Activated CD4-positive, CD25-positive, alpha-beta regulatory T cell treated with anti-CD3 and anti-CD28 coated beads, Interleukin-2, amount 50 U/mL, for 16 hours (primary cell): ENCODE measurements at places on chromosomes 13 and 19.

GRCh38 chr19:35901854-35902661, at the start of gene HCST:
Gene HCST (plus strand): TSS chr19:35902529. CDS start chr19:35902594, 65 bp downstream.
- DNase-seq, result no peak

DNA sequence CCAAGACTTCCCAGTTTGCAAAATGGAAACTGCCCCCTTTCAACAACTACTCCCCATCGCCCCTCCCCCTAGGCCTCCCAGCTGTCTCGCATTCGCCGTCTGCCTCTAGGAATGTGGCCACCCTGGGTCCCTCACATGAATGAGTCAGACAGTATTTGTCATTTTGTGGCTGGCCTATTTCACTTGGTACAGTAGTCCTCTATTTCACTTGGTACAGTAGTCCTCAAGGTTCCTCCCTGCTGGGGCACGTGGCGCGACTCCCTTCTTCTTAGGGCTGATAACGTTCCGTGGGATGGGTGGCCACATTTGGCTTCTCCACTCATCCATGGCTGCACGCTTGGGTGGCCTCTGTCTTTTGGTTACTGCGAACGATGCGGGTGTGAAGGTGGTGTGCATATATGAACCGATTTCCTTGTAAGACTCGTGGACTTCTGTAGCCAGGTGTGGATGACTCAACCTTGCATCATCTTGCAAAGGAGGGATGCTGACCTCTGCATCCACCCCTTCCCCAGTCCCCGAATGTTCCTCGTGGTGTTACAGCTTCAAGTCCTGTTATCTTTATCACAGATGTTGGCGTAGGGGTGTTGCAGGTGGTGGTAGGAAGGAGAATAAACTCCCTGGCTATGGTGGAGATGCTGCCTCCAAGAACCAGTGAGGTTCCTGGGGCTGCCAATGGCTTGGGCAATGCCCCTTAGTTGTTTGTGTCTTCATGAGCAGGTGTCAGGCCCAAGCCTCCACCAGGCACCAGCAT, 112.1 kb upstream of the SOX1 start:
- DNase-seq, result no peak

- DNase-seq, result no peak
Observed at GRCh38 chr19:31119951-31120690, 229.1 kb downstream of the TSHZ3 start.

DNA sequence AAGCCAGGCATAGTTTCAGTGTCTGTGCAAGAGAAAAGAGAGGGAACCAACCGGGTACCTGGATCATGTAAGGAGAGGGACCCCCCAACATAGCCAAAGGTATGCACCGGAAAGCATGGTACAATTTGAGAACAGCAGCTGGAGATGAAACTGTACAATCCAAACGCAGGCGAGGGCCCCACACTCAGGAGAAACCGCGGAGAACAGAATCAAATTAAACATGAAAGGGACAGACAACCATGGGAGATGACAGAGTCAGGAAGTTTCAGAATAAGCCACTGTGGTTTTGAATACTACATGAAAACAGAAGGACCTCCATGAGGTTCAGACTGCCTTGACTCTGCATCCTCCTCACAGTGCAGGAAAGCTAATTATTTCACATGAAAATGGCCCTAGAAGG, 62.9 kb upstream of the SPATA13 start:
- no peak for DNase-seq

DNA sequence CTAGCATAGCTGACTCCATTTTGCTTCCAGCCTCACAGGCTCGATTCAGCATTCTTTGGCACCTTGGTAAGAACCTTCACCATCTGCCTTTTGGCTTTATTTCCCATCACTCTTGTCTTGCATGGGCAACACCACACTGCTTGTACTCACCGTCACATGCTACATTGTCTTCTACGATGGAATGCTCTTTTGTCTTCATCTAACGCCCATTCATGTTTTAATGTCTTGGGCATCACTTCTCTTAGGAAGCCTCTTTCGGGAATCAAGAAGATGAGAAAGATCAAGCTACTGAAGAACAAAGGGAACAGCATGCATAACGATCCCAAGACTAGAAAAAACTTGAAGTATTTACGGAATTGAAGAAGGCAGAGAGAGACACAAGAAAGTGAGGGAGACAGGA, 5.7 kb upstream of the RPL21 start:
- DNase-seq, result no peak

GRCh38 chr13:113916330-113916815, 52.5 kb upstream of the GAS6 start:
- no peak for DNase-seq

DNA sequence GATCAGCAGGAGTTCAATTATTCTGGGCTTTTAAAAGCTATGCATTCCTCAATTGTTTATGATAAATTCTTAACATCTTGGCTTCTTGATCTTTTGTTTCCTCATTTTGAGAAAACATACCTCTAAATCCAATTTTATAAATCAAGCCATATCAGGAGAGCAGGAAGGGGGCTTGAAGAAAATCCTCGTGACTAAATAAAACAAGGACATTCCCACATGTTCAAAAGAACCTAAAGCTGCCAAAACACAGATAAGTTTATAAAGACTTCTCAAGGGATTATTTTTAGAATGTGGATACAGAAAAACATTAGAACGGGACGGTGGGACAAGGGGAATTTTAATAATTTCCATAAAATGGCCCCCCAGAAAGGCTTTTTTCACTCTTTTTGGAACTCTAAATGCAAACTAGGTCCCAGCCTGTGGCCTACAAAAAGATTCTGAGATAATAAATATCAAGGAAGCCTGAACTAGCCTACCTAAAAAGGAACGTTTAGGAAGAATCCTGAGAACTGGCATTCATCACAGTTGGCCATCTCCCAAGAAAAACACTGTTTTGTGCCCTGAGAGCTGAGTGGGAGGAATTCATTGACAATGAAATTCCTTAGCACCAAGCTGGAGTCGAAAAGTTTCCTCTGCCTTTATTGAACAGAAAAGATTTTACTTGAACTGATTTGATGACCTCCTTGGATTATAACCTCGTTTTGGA, 30.1 kb downstream of the ZAR1L start:
- DNase-seq, result no peak

DNA sequence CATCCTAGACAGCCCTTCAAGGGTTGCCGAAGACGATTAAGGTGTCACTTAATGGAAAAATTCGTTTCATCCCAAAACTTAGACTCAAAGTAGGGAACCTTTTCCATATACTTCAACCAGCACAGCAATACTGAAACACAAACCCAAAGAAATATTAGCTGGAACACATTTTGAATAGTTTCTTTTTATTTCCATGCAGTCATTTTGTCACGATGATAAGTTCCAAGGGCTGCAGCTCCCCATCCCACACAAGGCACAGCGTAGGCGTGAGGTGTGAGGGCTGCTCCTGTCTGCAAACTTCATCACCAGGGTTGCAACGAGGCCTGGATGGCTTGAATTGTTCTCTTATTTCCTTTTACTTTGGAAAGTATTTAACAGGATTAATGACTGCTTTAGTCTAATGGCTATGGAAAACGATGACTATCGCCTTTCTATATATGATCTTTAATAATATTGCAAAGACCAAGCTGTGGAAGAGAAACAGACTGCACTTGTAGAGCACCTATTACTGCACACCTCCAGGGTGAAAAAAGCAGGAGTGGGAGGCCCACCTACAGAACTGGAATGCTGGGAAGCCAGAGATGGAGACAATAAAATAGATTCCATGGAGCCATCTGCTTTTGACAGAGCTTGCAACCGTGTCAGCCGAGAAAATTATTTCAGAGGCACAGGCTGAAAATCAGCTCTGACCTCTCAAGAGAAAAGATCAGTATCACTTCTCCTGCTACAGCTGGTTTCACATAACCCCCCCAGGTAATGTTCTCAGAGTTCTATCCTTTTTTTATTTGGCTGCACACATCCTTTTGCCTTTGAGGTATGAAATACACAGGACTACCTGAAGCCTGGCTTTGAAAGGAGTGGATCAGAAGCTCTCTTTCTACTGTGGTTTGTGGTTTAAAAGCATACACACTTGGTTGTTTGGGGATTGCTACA, 274.5 kb upstream of the NBEA start:
- DNase-seq, result no peak

- DNase-seq, result no peak
Observed at GRCh38 chr19:39335168-39335548, 685 bp downstream of the GMFG start.

GRCh38 chr19:3642987-3643673, 16.5 kb upstream of the CACTIN start:
- no peak for DNase-seq

DNA sequence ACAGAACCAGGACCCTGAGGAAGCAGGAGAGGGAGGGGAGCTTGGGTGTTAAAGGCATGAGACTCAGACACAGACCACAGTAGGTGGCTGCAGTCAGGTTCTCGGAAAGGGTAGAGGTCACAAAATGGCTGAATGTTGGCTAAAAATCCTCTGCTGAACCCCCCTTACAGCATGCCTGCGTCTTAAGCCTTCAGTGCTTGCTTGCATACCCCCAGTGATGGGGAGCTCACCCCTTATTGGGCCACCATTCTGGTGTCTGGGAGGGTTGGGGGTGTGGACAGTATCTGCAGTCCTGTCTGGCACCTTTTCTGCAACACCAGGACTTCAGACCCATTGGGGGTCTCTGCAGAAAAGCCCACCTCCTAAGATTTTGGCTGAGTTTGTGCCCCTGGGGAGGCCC, 14.2 kb upstream of the B3GNT3 start:
- no peak for DNase-seq

- no peak for DNase-seq
Observed at GRCh38 chr19:15042003-15042402, 7.3 kb upstream of the CASP14 start.

GRCh38 chr13:24842549-24843274, 78.7 kb downstream of the RNF17 start:
- no peak for DNase-seq

GRCh38 chr19:51821921-51822320, 27.0 kb downstream of the FPR3 start:
- DNase-seq, result no peak

DNA sequence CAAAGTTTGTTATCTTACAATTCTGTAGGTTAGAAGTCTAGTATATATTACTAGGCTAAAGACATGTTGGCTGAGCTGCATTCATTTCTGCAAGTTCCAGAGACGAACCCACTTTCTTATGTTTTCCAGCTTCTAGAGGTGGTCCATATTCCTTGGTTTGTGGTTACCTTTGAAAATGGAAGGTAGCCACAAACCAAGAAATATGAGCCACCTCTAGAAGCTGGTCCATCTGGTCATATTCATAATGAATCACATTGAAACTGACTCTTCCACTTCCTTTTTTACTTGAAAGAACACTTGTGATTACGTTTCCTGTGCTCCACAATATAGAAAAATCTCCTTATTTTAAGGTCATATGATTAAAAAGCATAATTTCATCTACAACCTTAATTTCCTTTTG, 943.0 kb upstream of the PCDH9 start:
- no peak for DNase-seq

DNA sequence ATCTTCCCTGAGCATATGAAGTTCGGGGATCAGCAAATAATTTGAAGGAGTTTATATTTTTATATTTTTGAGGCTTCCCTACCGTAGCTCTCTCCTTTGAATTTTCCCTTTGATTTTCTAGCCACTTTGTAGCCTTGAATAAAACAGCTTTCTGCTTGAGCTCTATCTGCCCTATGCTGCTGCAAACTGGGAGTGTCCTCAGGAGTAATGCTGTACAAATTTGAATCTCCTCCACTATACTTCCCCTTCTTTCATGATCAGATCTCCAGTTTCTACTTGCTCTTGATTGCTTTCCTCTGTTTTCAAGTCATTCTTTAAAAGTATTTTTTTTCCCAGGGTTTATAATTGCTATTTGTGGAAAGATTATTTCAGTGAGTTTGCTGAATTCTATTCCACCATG, 14.6 kb downstream of the PDS5B start:
- no peak for DNase-seq

DNA sequence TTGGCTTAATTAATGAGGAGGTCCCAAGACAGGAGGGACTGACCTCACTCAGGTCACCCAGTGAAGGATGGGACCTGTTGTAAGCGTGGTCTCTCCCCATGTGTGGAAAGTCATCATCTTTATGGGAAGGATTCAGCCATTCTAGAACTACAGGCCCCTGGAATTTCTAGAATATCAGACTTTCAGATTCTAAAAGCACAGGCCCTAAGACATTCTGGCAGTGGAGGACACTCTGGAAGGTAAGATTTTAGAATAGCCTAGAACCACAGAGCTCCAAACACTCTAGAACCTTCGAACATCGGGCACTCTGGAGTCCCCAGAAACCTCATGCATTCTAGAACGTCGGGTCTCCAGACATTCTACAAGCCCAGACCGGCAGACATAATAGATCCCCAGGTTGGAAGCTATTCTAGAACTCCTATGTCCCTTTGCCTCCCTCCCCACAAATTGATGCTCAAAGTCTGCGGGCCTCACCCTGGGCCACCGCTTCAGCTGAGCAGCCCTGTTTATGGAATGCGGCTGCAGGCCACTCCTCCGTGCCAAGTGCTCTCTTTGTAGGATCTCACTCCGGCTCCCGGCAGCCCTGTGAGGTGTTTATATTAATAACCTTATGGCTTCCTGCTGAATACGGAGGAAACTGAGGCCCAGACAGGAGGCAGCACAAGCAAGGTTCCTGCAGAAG, 1.9 kb upstream of the KLK15 start:
- DNase-seq, result no peak

DNA sequence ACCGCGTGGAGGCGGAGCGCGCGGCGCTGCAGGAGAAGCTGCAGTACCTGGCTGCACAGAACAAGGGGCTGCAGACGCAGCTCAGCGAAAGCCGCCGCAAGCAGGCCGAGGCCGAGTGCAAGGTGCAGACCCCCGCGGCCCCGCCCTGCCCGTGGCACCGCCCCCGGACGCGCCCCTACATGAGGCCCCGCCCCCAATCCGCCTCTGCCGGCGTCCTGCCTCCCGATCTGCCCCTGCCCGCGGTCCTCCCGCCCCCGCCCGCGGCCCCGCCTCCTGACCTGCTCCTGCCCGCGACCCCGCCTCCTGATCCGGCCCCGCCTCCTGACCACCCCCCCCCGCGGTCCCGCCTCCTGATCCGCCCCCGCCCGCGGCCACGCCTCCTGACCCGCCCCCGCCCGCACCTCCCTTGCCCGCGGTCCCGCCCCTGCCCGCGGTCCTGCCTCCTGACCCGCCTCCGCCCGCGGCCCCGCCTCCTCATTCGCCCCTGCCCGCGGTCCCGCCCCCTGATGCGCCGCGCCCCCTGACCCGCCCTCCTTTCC, 11.7 kb downstream of the PRR36 start:
- peak; percentile 24 for DNase-seq

GRCh38 chr19:58569191-58569942, 3.8 kb downstream of the MZF1 start:
- no peak for DNase-seq

- DNase-seq, result no peak
Observed at GRCh38 chr13:100533588-100534041, 55.0 kb downstream of the GGACT start.

GRCh38 chr13:53101883-53102282, 73.3 kb downstream of the OLFM4 start:
- DNase-seq, result no peak

GRCh38 chr13:50613356-50613831, 230.1 kb downstream of the DLEU7 start:
- DNase-seq, result no peak

DNA sequence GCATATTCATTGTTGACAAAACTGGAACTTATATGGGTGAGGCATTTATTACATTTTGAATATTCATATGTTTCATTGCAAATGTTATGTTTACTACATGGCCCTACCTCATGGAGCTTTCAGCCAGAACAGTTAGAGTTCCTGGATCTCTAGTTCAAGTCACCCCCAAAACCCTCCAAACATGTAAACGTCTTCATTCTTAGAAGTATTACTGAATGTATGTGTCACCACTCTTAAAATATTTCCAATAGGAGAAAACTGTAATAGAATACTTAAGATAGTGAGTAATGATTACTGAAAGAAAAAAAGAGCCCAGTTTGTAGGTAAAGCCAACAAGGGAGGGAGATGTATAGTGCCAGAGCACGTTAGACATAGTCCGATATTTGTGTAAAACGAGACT, 23.5 kb downstream of the URI1 start:
- no peak for DNase-seq
